ENCODE measurements at places on chromosomes 4 and X.

DNA sequence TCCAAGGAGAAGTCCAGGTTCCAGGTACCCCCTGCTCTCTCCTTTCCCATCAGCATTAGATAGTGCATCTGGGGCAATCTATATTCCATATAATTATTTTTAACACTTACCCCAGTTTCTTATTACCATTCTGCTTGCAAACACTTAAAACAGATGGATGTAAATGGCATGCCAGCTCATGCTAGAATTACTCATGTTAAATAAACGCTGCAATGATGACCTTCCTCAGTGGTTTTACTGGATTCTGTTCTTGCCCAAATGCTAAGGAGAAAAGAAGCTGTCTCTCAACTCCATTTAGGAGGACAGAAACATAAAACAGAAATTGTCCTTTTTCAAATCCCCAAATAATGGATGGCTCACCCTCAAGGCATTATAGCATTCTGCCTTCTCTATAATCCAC, 161.1 kb downstream of the NLGN4X start:
- no peak for DNase-seq

GRCh38 chr4:38601916-38602291, 62.1 kb upstream of the KLF3 start:
- no peak for DNase-seq

GRCh38 chr4:4396628-4397440, 9.9 kb downstream of the NSG1 start:
- DNase-seq, result peak; percentile 71

DNA sequence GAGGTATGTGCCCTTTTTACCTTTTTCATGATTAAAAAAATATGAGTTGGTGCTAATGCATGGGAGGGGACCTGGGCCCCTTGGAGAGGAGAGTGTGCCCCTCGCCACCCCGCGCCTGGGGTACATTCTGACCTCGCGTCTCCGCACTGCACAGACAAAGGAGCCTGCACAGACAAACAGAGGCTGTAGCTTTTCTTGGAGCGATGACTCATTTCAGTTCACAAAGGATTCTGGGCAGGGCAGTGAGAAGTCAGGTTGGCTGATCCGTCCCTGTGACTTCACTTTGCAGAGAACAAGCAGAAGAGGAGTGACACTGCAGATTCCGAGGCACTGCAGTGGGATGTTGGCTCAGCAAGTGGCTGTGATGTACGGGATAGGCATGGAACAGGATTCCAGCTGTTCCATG, 82.9 kb downstream of the STOX2 start:
- DNase-seq, result peak; percentile 52

DNA sequence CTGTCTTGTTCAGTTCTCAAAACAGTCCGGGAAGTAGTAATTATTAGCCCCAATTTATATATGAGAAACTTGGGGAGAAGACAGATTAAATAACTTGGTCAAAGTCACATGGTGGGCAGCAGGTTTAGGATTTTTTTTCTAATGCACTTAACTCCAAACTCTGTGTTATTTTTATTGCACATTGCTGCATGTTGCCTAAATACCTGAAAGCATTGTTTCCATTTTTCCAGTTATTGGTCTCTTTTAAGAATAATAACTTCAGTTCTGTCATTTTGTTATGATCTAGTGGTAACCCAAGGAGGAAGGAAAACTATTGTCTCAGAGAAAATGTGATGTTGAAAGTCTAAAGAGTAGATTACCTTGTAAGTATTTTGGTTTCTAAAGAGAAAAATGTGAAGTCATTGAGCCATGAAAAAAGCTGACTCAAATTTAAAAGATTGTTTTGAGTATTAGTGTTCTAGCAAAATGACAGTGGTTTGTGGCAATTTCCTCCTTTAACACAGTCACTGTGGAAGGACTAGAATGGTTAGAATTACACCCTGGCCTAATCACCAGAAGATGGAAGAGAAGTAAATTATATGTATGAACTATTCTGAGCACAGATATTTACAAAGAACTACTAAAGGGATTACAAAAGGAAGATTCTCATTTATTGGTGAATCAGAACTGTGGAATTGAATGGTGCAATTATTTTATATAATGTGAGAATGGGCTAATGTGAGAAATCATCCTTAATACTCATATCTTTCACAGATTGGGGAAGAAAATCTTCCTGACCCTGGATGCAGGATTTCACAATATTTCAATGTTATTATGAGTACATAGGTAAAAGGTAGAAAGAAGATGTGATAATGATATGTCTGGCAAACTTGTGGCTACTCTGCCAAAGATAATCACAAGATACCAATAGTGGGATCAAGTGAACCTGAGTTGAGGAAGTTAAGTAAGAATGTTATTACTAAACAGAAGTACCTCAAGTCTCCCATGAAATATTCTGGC, 21.7 kb upstream of the CXCL8 start:
- DNase-seq, result no peak

DNA sequence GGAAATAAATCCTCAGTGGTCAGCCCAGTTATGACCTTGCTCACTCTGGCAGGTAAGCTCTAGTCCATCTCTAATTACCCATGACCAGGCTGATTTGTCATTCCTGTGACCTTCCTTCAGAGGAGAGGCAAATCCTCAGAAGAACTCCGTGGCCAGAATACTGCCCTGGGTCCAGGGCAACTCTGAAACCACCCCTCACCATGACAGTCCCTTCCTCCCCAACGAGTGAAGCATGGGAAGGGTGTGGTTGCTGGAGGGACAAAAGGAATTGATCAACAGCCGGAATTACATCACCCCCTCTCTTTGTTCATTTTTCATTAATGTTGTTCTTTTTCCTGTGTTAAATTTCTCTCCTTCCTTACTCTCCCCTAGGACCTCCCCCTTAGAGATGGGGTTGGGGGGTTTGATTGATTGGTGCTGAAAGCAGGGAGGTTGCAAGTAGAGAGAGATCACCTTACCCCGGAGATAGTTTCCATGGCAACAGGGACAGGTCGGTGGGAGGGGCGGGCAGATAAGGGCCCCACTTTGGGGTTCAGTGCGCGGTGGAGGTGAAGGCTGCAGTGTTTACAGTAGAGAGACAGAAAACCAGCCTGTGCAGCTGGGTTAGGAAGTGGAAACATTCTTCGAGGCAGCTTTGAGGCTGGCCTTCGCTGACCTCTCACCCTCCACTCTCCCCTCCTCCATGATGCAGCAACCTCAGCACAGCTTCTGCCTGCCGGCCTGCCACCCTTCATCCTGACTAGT, 647.4 kb downstream of the BCOR start:
- DNase-seq, result no peak

DNA sequence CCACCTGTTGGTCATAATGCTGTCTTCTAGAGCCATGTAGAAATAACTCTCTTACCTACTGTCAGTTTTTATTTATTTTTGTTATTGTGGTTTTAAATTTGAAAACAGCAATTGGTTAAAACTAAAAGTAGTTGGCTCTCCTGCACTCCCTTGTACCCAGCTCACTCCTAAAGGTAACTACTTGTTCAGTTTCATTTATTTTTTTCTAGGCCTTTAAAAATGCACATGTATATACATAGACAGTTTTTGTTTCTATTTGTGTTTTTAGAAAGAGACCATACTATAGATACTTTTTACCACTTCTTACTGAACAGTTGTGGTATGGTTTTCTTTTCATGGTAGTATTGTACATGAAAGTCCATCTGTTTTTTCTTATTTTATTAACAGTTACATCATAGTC, 16.8 kb downstream of the SMAD1 start:
- no peak for DNase-seq

- no peak for DNase-seq
These were observed 16.8 kb downstream of the SCFD2 start for GRCh38 chr4:53349091-53349491.

DNA sequence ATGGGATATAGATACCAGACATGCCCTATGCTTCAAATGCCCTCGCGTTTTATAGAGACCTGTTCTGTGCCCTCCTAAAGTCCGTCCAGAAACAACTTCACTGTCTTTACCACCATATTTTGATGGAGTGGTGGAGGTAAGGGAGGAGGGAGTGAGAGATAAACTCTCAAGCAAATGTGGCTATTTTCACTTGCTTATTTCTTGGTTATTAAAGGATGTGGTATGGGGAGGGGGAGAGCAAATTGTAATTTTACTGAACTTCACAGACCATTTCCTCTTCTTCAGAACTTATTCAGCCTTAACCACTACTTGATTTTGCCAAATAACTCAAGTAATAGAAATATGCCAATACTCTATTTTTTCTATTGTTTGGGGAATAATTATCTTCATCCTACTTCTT, 31.5 kb downstream of the GPR174 start:
- no peak for DNase-seq

- no peak for DNase-seq
These were observed 43.9 kb upstream of the PDLIM5 start for GRCh38 chr4:94407846-94408245.

GRCh38 chr4:26349496-26349895, 28.7 kb downstream of the RBPJ start:
- DNase-seq, result no peak

GRCh38 chr4:134343081-134343480, 141.5 kb upstream of the PABPC4L start:
- no peak for DNase-seq

- DNase-seq, result no peak
These were observed 10.5 kb upstream of the RTL5 start for GRCh38 chrX:72142094-72142793.

DNA sequence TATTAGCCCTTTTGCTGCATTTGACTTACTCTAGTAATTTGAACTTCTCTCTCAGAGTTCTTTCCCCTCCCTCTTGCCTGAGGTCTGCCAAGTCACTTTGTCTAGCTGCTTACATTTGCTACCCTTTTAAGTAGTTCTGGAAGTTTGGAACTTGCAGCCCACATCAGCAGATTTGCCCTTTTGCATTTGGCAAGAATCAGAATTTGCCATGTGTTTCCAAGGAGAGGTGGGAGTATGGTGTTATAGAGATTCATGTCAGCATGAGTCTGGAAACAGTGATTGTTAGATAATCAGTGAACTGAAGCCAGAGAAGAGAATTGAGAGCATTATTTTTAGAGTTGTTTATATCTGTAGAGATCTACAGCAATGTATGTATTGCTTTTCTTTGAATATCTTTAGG, 52.1 kb downstream of the KLHL34 start:
- DNase-seq, result no peak

DNA sequence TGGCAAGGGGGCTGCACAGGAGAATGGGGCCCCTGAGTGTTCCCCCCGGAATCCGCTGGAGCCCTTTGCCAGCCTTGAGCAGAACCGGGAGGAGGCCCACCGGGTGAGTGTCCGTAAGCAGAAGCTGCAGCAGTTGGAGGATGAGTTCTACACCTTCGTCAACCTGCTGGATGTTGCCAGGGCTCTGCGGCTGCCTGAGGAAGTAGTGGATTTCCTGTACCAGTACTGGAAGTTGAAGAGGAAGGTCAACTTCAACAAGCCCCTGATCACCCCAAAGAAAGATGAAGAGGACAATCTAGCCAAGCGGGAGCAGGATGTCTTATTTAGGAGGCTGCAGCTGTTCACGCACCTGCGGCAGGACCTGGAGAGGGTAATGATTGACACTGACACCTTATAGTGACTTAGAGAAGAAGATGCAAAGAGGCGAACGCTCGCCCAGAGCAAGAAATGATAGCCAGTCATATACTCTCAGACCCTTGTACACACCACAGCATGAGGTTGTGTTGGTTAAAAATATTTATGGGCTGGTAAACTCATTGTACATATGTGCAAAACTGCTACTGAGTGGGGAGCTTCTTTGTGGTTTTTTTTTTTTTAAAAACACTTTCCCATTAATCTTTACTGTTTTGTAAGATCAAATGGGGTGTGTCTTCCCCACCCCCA, 52.5 kb downstream of the JADE1 start:
- no peak for DNase-seq

- DNase-seq, result no peak
These were observed 26.8 kb upstream of the PPP2R2C start for GRCh38 chr4:6499238-6499600.

- DNase-seq, result no peak
These were observed 31.4 kb downstream of the VSIG4 start for GRCh38 chrX:66008328-66008970.

- DNase-seq, result no peak
These were observed 436.7 kb upstream of the AADAT start for GRCh38 chr4:170526471-170526870.

GRCh38 chr4:62619971-62620370, 1419.8 kb downstream of the ADGRL3 start:
- DNase-seq, result no peak

DNA sequence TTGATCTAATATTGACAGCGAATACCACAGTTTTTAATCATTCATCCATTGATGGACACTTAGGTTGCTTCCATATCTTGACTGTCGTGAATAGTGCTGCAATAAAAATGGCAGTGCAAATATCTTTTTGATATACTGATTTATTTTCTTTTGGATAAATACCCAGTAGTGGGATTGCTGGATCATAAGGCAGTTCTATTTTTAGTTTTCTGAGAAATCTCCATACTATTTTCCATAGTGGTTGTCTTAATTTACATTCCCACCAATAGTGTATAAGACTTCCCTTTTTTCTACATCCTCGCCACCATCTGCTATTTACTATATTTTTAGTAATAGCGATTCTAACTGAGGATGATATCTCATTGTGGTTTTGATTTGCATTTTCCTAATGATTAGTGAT, 100.1 kb downstream of the SMARCA1 start:
- no peak for DNase-seq

GRCh38 chr4:87068583-87069021, 133.8 kb downstream of the AFF1 start:
- DNase-seq, result no peak

GRCh38 chrX:74490247-74490646, 69.0 kb downstream of the SLC16A2 start:
- no peak for DNase-seq

GRCh38 chr4:126269106-126269505, 954.4 kb downstream of the FAT4 start:
- DNase-seq, result no peak

- no peak for DNase-seq
These were observed 254.6 kb downstream of the DCTD start for GRCh38 chr4:182662551-182662950.

DNA sequence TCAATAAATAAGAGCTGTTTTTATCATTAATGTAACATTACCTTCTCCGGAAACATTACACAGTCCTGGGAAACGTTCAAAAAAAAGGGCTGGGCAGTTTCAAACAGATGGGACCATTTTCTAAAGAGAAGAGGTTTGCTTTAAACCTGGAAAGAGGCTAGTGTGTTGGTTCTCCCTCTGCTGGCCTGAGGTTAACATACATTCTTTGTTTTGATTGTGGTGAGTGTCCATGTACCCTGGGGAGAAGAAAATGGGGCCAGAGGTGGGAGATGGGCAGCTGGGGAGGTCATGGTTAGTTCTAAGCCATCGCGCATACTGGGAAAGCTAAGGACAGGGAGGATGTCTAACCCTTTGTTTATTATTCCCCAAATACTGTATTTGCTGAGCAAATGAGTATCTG, 194.7 kb downstream of the CPEB2 start:
- no peak for DNase-seq

Data from iPS DF 19.7 (cell line).